ENCODE measurements at places on chromosomes 7 and 10. TPM values are rescaled to one million over a fixed set of nuclear protein-coding genes. Genes with fewer than 3 reads are reported as not detected.

Gene SH2B2
- total RNA-seq = 14.7 TPM

GRCh38 chr7:82039621-82040020 is 269.8 kb upstream of the HGF start:
- no peak overlapping the region for H3K4me3 ChIP-seq
- H3K36me3 ChIP-seq = no peaks in the 10 kb centered on the region
- H3K4me1 ChIP-seq = peaks cover 13% of the 10 kb centered on the region
- peak overlapping the region; percentile 47 for H3K27ac ChIP-seq

DNA sequence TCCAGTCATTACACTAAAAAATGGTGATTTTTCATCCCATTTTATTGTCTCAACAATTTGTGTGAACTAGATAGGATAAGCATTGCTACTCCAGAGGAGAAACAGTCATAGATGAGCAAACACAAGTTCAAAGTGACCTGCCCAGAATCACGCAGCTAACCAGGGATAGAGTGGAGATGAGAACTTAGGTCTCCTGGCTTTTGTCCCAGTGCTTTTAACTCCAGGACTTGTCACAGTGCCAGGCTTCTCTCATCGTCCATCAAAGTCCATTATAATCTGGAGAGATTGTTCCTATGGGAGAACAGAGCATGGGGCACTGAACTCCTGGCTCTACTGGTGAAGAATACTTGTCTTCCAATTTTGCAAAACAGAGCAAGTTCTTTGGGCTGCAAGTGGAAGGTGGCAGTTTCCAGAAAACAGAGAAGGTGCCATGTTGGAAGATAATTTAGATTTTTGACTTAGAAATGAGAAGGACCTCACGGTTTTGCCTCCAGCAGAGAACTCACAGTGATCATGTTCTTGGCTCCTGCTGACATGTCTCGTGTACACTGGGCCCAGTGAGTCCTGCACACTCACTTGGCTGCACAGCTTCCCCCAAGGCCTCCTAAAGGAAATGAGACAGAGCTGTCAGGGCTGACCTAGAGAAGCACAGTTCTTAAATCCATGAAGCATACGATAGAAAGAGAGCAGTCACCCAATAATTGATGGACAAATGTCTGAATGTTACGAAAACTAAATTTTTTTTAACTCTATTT is 322.9 kb upstream of the NRP1 start:
- peaks cover 12% of the 10 kb centered on the region for H3K36me3 ChIP-seq
- H3K27ac ChIP-seq = no peak overlapping the region
- H3K4me1 ChIP-seq = peaks cover 34% of the 10 kb centered on the region
- H3K27me3 ChIP-seq = no peaks in the 10 kb centered on the region

Gene SFTPA1
- total RNA-seq = 4.4 TPM

DNA sequence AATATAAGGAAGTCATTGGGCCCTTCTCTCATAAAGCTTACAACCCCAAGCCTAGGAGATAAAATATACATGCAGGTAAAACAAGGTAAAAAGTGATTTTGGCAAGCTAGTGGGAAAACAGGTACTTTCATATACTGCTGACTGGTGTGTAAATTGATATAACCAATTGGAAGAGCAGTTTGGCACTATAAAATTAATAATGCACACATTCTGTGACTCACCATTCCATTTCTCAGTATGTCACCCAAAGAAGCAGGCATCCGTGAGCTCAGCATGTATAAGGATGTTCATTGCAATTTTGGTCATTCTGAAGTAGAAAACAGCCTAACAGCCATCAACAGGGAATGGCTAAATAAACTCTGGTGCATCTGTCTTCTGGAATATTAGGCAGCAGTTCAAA is 2.9 kb downstream of the MACROH2A2 start:
- no peaks in the 10 kb centered on the region for H3K36me3 ChIP-seq
- peaks cover 56% of the 10 kb centered on the region for H3K27me3 ChIP-seq
- no peak overlapping the region for H3K27ac ChIP-seq
- no peak overlapping the region for H3K4me3 ChIP-seq
- peaks cover 29% of the 10 kb centered on the region for H3K4me1 ChIP-seq
- DNase-seq = no peak

- H3K27ac ChIP-seq = no peak within 1 kb of the TSS
- peaks cover 9% of the 10 kb centered on the region for H3K36me3 ChIP-seq
- H3K27me3 ChIP-seq = peaks cover 91% of the 10 kb centered on the region
- DNase-seq = peak; percentile 44
- peak within 1 kb of the TSS; percentile 79 for H3K4me3 ChIP-seq
- peaks cover 40% of the 10 kb centered on the region for H3K4me1 ChIP-seq
These were observed at the start of gene HHEX for GRCh38 chr10:92689663-92690210. Gene HHEX, plus strand, starts transcription at chr10:92689955. Its CDS starts 32 bp downstream, at chr10:92689987.

DNA sequence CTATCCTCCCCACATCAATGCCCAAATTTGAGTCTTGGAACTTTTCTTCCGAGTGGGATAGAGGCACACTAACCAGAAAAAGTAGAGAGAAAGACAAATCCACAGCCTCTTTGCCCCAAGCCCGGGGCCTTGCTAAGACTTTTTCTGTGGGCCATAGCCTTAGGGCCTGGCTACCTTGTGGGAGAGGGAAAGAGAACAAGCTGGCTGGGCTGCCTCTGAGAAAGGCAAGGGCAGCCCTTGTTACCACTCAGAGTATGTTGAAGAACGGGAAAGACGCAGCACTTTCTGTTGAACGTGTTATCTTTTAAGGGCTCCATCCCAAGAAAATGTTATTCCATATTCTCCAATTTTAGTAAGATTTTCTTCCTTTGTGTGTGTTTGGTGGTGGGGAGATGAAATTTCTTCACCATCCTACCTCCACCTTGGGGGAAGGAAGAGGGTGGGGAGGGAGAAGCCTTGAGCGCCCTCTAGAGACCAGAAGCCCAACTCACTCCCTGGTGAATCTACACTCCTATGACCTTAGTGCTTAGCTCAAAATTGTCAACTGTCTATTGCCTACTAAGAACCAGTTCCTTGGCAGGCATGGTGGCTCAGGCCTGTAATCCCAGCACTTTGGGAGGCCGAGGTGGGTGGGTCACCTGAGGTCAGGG is 3.9 kb upstream of the NRF1 start:
- peak; percentile 71 for DNase-seq
- H3K36me3 ChIP-seq = peaks cover 17% of the 10 kb centered on the region
- no peak overlapping the region for H3K27ac ChIP-seq
- no peak overlapping the region for H3K4me3 ChIP-seq
- H3K4me1 ChIP-seq = peaks cover 6% of the 10 kb centered on the region

DNA sequence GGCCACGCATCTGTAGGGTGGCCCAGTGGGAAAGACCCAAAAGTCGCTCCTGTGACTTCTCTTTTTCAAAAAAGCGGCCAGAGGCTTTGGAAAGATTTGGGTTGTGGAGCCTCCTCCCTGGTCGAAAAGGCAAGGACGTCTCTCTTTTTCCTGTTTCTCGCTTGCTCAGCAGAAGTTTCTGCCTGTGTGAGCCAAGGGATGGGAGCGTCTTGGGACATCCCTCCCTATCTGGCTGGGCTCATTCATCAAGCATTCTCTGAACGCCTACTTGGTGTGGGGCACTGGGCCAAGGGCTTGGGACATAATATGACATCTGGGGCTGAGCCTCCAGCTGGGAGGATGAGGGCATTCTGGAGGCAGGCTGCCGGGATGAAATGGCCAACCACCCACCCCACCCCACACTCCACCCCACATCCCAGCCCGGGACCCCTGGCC is 120.9 kb downstream of the C10orf105 start:
- no peak overlapping the region for H3K4me3 ChIP-seq
- H3K4me1 ChIP-seq = 0 out of 2 replicates have a peak, but pooled peaks cover 4% of the 10 kb centered on the region
- H3K27me3 ChIP-seq = no peaks in the 10 kb centered on the region

- H3K4me3 ChIP-seq = peak overlapping the region; percentile 74
- no peaks in the 10 kb centered on the region for H3K36me3 ChIP-seq
- no peak overlapping the region for H3K27ac ChIP-seq
- peaks cover 14% of the 10 kb centered on the region for H3K4me1 ChIP-seq
These were observed 48.1 kb upstream of the COMTD1 start for GRCh38 chr10:75283671-75284470.

Gene SPDYE9
- total RNA-seq = not detected

DNA sequence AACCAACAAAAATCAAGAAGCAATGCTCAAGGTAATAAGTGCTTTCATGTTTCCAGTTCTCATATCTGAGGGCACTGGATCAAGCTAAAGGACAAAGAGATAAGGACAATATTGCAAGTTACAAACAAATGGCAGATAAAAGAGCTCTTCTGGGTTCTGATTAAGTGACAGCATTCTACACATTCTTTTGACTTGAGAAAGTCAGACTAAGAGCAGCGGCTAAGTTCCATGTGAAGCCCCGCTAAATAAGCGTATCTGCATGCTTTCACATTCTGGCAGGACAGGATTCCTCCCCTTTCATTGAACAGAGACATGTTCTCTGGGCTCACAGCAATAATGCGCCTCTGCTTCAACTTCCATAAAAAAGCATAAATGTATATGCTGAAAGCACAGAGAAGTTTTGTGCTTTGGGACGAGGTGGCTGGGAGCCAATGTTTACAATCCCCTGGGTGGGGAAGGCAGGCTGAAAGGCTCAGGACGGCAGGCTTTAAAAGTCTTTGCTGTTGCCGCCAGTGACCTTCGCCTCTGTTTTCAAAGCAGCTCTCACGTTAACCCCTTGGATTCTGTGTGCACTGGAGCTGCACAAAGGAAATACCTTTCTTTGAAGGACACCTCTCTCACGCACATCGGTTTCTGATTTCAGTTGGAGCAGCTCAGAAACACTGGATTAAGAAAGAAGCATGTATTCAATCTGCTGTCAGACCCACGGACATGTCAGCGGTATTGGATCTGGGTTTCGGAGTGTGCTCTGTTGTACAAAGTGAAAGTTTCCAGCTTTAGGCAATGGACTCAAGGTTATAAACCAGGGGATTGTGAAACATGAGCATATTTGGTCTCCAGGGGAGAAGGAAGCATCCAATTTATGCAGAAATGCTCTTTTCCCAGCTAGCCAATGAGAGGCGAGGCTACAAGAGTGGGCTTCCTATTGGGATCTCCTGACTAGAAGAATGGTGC is 105.4 kb upstream of the FAM133B start:
- H3K27me3 ChIP-seq = no peaks in the 10 kb centered on the region
- peak overlapping the region; percentile 91 for H3K27ac ChIP-seq
- H3K4me3 ChIP-seq = peak overlapping the region; percentile 67
- DNase-seq = peak; percentile 41
- H3K4me1 ChIP-seq = peaks cover 44% of the 10 kb centered on the region
- H3K36me3 ChIP-seq = no peaks in the 10 kb centered on the region

DNA sequence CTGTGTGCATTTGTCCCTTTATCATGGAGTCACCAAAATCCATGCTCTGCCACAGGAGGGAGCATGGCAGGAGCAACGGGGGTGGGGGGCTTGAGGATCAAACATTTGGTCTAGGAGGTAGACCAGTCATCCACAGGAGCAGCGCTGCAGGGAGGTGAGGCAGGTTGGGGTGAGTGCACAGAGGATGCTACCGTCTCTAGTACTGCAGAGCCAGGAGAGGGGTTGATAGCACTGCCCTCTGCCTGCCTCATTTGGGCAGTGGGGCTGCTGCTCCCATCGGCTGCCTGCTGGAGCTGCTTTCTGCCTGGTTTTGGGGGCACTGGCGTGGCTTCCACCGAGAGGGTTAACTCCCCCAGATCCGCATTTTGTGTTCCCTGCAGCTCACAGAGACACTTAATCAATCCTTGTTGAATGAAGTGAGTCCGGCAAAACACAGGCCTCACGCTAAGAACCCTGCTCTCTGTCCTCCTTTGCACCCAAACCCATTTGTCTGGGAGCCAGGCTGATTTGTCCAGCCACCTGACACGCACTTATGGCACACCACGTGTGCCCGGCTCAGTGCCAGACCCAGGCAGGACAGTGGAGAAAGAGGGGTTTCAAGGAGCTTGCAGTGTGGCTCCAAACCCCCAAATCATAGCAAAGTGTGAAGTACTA is 527.1 kb upstream of the FOXK1 start:
- no peak overlapping the region for H3K4me3 ChIP-seq
- H3K27ac ChIP-seq = no peak overlapping the region
- no peak for DNase-seq
- no peaks in the 10 kb centered on the region for H3K4me1 ChIP-seq
- no peaks in the 10 kb centered on the region for H3K36me3 ChIP-seq

- H3K27me3 ChIP-seq = peaks cover 11% of the 10 kb centered on the region
- DNase-seq = no peak
- H3K36me3 ChIP-seq = no peaks in the 10 kb centered on the region
- H3K4me3 ChIP-seq = no peak overlapping the region
- peaks cover 52% of the 10 kb centered on the region for H3K4me1 ChIP-seq
- H3K27ac ChIP-seq = no peak overlapping the region
These were observed 345.8 kb downstream of the KCNMA1 start for GRCh38 chr10:77291596-77292505.

DNA sequence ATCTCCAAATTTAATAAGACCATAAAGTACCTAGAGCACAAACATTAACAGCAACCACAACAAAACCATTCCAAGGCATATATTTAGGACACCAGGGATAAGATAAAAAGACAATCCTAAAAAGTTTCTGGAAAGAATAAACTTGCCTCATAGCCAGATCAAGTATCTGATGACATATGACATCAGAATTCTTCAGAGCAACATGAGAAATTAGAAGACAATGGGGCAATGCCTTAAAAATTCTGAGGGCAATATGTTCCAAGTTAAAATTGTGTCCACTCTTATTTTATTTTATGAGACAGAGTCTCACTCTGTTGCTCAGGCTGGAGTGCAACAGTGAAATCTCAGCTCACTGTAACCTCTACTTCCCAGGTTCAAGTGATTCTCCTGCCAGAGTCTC is 2.8 kb downstream of the EFCAB10 start:
- no peak overlapping the region for H3K27ac ChIP-seq
- no peaks in the 10 kb centered on the region for H3K27me3 ChIP-seq
- DNase-seq = no peak
- no peak overlapping the region for H3K4me3 ChIP-seq

Gene ZMIZ2
- 99.1 TPM for total RNA-seq

Gene ACBD7
- total RNA-seq = 12.5 TPM

DNA sequence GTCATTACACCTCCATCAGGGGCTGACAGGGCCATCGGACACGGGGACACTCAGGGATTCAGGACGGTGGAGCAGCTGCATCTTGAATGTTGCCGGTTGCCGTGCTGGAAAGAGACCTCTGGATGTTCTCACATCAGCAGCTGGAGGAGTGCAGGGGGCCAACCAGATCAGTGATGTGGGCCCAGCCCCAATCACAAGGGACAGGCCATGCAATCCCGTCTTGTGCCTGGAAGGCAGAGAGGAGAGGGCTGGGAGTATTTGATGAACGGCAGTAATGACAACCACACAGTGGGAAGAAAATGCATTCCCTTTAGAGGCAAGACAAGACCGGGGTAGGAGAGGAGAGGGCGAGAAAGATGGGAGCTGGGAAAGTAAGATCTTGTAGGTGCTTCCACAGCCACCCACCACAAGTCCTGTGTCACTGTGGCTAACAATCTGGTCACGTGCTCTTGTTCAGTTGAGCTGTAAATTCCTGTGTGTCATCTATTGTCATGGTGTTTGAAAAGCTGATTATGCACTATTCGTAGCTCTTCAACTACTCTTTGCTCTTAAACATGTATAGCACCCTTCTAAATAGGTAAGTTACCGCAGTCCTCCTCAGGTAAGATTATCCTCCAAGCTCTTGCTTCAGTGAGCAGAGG is 85.9 kb upstream of the LEP start:
- no peak overlapping the region for H3K4me3 ChIP-seq
- peaks cover 22% of the 10 kb centered on the region for H3K4me1 ChIP-seq
- H3K27ac ChIP-seq = no peak overlapping the region

Gene WEE2
- total RNA-seq = 0.04 TPM
